ENCODE measurements at places on chromosomes 6 and 20. TPM values are rescaled to one million over a fixed set of nuclear protein-coding genes. Genes with fewer than 3 reads are reported as not detected.

The PAX1 gene
- not detected for total RNA-seq

The NDUFAF4 gene
- 4.6 TPM for total RNA-seq

The BPIFA2 gene
- not detected for total RNA-seq

The CLPSL1 gene
- total RNA-seq: not detected

The MAFB gene
- total RNA-seq: 8.0 TPM

The CCDC167 gene
- 12.6 TPM for total RNA-seq

The LRRN4 gene
- total RNA-seq: not detected

The TMEM14B gene
- 55.5 TPM for total RNA-seq

The SLC22A2 gene
- total RNA-seq: not detected

The PKIG gene
- 182 TPM for total RNA-seq

The ZSCAN12 gene
- 3.2 TPM for total RNA-seq

The ARMH2 gene
- not detected for total RNA-seq

The SRC gene
- 4.7 TPM for total RNA-seq

The C6orf52 gene
- 0.25 TPM for total RNA-seq

The SLC35B2 gene
- total RNA-seq: 54.6 TPM

Measured in dermis microvascular lymphatic vessel endothelial cell (primary cell).